Left cardiac atrium (tissue), 4 donors: ENCODE measurements at places on chromosomes 12 and 14.

DNA sequence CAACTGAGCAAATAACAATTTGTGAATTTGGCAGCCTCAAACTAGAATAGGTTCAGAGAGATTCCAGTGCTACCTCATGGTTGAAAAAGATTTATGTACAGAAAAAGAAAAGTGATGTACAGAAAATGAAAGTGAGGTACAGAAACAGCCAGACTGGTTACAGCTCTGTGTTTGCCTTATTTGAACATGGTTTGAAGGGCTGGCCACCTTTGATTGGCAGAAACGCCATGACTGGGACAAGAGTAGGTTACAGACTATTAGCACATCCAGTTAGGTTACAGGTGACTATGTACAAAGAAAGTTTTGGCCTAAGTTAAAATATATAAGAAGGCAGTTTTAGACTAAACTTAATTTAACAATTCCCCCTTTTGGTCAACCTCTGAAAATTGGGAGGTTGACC lies 309.4 kb downstream of the BTG1 start:
- DNase-seq: no peak

GRCh38 chr12:18141048-18141982 lies 51.3 kb upstream of the RERGL start:
- DNase-seq: no peak

DNA sequence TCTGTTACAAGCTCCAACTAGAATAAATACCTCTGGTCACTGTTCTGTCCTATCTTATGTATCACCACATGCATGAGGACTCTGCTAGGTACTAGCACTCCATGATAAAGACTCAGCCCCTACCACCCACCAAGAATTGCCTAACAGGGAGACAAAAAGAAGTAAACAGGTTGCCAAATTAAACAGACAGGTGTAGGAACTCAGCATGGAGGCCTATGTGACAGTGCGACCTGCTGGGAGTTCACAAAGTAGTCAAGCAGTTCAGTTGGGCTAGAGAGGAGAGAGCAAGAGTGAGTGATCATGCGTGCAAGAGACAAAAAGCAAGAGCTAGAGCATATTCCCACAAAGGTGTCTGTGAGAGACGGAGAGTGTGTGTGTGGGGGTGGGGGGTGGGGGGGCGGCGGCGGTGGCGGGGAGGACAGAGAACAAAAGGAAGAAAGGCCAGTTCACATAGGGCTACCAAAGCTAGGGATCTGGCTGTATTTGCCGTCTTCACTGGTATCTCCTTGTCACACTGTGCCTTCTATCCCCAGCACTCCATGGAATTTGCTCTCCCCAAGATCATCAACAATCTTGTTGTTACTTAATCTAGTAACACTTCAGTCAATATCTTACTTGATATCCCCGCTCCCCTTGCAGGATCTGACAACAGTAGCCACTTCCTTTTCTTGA lies 81.2 kb downstream of the SPPL3 start:
- no peak for DNase-seq

- no peak for DNase-seq
Observed at GRCh38 chr14:66293533-66294105, 192.6 kb upstream of the CCDC196 start.

DNA sequence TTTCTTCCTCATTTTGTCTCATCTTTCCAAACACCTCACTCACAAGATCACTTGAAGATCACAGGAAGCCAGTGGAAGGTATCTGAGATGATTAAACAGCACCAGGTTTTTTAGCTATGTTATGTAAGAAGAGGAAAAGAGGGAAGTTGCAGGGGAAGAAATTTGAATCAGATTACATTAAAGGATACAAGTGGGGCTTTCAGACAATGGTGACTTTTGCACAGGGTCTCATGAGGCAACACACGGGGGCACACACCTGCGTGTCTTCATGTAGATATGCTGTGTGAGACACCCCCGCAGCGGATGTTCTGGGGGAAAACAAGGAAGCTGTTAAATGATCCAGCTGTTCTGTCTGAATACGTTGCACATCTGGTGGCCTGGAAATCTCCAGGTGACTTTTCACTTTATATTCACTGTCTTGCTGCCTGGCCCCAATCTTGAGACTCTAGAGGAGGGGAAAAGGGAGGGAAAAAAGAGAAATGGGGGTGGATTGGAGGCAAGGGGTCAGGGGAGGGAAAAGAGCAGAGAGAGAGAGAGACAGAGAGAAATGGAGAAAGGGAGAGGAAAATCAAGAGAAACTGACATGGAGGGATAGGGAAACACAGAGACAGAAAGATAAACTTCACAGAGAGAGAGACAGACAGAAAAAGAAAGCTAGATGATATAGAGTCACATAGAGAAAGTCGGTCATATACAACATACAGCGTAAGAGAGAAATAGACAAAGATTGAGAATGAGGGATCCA lies 36.3 kb upstream of the PPP1CC start:
- no peak for DNase-seq
